ENCODE measurements at places on chromosomes 1 and 21.

- no peak for DNase-seq
Measured at GRCh38 chr1:236511735-236512418, 11.9 kb upstream of the LGALS8 start.

DNA sequence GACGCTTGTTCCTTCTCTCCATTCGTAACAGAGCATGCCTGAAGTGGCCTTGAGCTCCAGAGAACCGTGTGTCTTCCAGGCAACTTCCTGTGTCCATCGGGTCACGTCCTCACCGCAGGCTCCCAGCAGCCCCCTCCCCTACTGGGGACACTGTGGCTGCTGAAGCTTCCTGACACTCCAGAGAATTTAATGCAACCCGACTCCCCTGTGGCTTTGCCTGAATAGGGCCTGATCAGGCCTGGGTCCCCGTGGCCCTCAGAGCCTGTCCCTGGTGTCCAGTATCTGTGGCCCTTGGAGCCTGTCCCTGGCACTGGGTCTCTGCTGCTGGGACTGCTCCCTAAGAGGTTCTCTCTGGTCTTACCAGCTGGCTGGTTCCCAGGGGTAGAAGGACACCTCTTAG, 219.7 kb upstream of the VAMP3 start:
- DNase-seq: no peak

DNA sequence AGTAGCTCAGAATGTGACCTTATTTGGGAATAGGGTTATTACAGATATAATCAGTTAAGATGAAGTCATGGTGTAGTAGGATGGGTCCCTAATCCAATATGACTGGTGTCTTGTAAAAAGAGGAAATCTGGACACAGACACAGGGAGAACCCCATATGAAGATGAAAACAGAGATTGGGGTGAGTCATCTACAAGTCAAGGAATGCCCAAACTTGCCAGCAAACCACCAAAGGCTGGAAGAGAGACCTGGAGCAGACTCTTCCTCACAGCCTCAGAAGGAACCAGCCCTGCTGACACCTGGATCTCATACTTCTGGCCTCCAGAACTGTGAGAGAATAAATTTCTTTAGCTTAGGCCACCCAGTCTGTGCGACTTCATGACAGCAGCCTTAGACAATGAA, 29.9 kb downstream of the KRTAP19-8 start:
- DNase-seq: no peak

DNA sequence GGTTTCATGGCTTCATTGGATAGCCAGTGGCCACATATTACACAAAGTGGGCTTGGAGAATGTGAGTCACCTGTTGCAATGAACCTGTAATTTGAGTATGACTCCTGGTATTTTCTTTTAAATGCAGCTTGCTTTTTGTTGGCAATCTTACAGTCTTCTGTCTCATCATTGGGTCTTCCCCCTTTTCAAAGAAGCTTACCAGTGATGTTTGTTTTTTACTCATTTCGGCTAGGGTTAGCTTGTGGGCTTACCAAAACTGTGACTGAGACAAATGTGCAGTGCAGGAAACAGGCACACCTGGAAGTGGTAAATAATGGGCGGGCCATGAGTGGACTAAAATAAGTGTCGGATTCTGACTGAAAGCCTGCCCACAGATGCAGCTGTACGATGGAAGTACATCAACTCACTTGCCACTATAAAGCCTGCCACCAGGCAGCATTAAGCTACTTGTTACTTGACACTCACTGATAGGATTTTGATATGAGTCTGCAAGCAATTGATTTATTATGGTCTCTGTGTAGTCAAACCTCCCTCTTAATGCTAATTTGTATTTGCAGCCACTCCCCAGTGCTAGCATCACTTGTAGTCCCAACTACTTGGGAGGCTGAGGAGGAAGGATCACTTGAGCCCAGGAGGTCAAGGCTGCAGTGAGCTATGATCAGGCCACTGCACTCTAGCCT, 4.2 kb downstream of the HHAT start:
- DNase-seq: no peak

- no peak for DNase-seq
Measured at GRCh38 chr1:109214695-109215623, 1.2 kb downstream of the SARS1 start.

DNA sequence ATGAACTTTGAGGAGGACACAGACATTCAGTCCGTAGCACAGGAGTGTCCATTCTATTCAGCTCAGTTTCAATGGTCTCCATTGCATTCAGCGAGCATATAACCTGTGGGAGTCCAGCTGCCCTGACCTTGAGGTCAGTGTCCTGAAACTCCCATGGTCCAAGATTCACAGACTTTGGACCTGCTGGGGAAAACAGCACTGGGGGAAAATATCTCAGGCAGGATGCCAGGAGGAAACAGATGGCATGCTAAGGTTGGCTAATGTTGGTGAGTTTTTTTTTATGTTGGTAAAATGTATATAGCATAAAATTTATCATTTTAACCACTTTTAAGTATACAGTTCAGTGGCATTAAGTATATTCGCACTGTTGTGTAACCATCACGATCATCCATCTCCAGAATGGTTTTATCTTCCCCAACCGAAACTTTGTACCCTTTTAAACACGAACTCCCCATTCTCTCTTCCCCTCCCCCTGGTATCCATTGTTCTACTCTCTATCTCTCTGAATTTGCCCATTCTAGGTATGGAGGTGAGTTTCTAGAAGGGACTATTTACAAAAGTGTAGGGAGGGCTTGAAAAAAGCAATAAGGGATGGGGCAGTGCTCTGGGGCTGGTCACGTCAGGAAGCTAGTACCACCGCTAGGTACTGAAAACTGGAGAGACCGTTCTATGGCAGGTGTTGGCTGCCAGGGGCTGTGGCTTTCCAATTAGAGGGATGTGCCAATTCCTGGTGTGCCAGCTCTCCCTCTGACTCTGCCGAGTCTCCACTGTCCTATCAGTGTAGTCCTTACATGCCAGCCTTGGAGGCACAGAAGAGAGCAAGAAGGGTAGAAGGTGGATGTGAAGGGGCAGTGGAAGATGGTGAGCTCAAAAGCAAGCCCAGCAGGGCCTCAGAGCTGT, 85.3 kb downstream of the FOXD2 start:
- DNase-seq: no peak

DNA sequence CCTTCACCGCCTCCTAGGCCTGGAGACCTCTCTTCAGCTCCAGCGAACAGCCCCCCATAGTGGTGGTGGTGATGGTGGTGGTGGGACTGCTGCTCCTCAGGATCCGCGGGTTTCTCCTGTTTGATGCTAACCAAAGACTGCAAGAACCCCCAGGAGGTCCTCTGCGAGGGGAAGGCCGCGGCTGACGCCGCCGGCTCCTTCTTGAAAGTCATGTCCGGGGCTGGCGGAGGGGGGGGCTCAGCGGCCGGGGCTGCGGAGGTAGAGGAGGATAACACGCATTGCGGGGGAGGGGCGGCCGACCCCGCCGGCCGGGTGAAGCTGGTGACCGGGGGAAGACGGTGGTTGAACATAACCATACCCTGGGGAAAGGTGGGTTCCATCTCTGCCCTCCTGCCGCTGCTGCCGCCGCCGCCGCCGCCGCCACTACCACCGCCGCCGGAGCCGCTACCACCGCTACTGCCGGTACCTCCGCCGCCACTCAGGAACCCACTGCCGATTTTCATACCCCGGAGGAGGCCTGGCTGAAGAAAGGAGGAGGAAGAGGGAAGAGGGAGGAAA, 554 bp downstream of the ZNF281 start:
- DNase-seq: no peak

DNA sequence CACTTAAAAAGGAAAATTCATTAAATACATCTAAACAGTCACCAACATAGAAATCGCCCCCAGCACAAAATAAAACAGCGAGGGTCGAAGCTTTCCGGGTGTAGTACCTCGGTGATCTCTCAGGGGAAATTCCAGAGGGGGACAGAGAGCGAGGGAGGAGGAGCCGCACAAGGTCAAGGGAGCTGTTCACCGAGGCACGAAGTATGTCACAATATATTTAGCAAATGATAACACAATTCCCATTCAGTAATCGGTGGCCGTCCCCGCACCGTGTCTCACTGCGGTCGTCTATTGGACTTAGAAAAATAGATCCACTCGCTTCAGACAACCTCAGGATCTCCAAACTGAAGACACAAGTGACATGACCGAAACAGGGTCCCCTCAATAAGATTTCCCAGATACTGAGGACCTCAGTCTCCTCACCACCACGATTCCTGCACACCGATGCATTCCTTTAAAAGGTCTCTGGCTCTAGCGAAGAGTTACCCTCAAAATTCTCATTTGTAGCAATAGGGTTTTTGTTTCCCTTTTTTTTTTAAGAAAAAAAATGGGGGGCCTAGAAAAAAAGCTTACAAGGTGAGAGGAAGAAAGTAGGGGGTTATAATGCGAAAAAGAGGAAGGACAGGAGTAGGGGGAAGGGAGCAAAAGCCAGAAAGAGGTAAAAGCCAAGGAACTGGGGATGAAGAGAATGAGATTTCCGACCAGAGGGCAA, 1.1 kb downstream of the LPGAT1 start:
- DNase-seq: no peak

DNA sequence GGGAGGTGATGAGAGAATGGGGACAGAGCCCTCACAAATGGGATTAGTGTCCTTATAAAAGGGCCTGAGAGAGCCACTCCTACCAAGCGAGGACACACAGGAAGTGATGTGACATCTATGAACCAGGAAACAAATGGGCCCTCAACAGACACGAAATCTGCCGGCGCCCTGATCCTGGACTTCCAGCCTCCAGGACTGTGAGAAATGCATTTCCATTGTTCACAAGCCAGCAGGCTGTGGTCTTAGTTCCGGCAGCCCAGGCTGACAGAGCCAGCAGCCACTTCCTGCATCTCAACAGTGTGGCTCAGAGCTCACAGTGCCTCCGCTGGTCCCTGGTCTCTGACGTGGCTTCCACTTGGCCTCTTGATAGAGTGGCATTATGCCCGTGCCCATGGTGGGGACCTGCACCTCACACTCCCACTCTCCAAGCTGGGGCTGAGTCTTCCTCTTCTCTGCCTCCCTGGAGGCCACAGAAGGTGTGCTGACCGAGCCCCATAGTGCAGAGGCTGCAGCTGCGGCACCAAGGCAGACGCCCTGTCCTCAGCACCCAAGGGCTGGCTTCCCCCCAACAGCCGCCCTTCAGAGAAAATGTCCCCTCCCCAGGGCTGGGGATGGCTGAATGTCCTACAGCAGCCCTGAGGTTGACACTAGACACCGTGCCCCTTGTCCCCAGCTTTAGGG, 44.9 kb downstream of the ACOT7 start:
- no peak for DNase-seq

GRCh38 chr1:168057921-168058320, 78.8 kb downstream of the GPR161 start:
- DNase-seq: no peak

GRCh38 chr1:15259622-15260007, 12.6 kb downstream of the FHAD1 start:
- DNase-seq: no peak

GRCh38 chr1:184610876-184611595, 143.6 kb downstream of the EDEM3 start:
- DNase-seq: no peak

DNA sequence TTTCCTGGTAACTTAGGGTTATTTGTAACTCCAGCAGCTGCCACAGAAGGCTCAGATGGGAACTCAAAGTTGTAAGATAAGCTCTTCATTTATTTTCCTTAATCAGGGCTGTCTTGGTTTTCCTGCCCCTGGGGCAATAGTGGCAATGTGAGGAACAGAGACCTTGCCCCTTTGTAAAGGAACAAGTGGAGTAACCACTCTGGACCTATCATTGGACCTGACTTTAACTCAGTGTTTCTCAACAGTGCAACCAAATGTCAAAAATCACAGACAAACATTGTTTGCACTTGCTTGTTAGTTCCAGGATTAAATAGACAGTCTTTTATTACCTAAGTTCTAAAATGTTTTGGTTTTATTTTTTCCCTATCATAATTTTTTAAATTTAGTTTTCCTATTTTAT, 2.8 kb upstream of the FMO3 start:
- no peak for DNase-seq

GRCh38 chr1:15952317-15953258, 23.3 kb downstream of the ZBTB17 start:
- DNase-seq: no peak
